Stimulated activated CD4-positive, alpha-beta T cell treated with anti-CD3 and anti-CD28 coated beads, Interleukin-12 subunit alpha, Interleukin-12 subunit beta, amount 100 ng/mL, for 24 hours (primary cell): ENCODE measurements at places on chromosomes 6 and 20.

- no peak for DNase-seq
Observed at GRCh38 chr6:170203212-170203611, 87.7 kb downstream of the DLL1 start.

DNA sequence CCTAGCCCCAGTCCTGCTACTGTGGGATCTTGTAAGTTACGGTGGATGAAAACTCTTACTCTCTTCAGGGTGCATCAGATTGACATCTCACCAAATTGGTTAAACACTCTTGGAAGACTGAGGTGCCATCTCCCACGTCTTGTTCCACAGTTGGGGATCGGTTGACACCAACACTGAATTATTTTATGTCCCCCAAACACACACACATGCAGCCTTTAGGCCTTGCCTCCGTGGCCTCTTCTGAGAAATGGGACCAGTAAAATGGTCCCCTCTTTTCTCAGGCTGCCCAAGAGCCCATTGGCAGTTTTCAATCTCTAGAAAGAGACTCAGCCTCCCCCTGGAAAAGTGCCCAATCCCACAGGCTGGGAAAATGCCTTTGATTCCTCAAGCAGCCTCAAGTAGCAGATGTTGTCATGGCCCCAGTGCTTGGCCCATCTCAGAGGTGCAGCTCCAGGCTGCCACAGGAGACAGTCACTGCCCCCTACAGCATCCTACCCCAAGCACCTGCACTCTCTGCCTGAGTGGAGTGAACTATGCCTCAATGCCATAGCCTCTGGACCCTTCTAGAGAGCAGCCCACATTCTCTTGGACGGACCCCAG, 163.9 kb downstream of the ANKRD60 start:
- no peak for DNase-seq

- no peak for DNase-seq
Observed at GRCh38 chr20:35042268-35042667, 50.3 kb downstream of the TRPC4AP start.

DNA sequence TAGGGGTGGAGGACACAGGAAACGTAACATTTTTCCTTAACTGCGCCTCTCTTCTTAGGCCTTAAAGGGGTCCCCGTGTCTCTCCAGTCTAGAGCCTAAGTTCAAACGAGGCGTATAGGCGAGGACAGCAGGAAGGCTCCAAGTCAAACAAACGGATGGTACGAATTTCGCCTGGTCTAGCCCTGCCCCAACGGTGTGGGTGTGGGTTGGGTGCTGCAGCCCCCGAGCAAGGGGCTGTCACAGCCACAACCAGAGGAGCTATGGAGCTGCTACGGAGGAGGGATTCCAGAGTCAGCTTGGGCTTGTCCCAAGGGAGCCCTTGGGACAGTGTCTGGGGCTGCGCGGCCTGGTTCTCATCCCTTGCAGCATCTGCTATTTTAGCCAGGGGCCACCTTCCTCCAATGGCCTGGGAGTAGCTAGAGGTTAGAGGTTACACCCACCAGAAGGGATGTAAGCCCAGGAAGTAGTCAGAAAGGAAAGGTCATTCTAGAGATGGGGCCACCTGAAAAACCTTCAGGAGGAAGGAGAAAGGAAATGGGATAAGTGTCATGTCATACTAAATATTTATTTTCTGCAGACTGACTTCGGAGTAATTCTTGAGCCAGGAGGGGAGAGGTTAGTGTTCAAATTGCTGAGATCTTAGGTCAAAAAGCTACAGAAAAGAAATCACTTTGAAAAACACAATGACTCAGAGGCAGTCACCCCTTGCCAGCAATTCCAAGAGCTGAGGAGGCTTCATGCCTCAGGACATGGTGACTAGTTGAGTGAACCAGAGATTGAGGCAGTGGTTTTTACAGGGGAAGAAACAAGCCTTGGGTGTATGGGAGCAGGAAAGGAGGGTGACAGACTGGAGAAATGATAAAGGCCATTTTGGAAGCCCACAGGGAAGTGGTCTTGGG, 21.7 kb downstream of the VPS52 start:
- no peak for DNase-seq

GRCh38 chr6:3520281-3521230, 63.7 kb upstream of the SLC22A23 start:
- DNase-seq: no peak

DNA sequence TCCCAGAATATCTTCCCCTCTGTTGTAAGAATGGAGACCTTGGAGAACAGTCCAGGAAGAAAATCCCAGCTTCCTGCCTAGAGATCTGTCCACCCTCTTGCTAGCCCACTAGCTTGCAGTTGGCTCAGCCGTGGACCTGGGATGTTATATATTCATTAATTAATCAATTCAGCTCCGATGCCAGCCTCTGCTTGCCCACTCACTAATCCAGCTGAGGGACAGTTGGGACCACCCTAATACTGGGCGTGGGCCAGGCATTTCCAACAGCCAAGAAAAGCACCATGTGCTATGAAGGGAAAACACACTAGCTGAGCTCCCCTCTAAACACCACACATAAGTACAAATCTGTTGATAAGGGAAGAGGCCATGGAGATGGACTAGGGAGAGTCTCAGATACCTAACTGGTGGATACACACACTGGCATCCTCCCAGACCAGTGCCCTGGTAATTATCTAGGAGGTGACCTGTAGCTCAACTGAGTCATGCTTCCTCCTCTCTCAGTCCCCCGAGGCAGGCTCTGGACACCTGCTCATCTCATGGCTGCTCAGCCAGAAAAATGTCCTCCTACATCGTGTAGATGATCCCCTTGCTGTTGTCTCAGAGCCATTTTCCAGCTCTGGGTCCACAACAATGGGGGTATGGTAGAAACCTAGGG, 78.9 kb downstream of the ANKRD60 start:
- DNase-seq: no peak

- DNase-seq: no peak
Observed at GRCh38 chr6:13413466-13413862, 73.9 kb downstream of the GFOD1 start.

DNA sequence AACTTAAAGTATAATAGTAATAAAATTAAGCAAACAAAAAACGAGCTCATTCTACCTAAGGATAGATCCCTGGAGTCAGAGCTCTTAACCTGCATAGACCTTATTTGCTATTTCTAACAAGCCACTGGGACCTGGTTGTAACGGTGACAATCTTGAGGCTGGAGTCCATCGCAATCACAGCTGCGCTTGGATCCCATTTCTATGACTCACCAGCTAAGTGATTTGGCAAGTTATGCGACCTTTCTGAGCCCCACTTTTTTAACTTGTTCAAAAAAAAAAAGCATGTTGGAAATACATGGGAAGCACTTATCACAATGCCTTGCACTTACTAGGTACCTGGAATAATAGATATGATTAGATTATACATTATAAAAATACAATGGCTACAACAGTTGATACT, 389.5 kb upstream of the CDH4 start:
- no peak for DNase-seq

DNA sequence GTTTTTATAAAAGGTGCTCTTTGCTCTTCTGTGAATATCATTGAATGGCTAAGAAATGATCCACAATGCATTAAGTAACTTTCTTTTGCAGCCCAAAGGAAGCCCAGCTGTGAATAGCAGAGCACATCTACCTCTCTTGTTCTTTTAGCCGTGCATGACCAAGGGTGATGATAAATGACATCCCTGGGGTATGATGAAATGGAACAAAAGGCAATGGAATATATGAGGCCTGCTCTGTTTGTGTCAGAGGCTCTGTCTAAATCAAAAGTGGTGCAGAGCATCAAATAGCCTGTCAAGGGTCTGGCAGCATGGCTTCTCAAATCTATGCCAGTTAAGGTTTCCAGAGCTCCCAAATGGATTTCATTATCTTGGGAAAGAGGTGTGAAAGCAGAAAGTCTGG, 362.6 kb upstream of the RNF217 start:
- DNase-seq: no peak

DNA sequence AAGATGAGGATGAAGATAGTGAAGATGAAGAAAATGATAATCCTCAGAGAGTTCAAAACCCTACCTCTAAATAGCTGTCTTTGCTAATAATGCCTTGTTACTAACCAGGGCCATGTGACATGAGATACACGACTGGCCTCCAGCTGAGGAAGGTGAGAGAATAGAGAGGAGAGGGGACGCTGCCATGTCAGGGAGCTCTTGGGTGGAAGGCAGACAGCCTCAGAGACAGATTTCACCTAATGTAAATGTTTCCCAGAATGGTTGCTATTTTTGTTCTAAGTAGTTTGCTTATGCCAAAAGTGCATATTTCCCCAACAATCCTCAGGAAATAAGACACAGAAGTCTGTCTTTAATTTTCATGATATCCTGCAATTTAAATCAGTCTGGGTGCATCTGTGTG, 138.4 kb downstream of the ELOVL4 start:
- DNase-seq: no peak

DNA sequence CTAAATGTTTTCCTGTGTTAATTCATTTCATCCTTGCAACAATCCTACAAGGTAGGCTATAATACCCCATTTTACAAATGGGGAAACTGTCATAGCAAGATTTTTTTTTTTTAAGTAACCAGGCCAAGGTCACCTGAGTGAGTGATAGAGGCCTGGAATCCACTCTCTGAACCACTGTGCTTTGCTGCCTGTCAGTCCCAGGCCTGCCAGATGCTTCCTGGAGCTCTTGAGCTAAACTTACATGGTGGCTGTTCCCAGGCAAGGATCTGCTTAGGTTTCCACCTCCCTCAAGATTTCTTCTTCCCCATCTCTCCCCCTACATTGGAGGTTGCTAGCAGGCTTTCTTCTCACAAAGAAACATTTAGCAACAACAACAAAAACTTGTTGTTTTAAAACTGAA, 32.7 kb upstream of the RNF8 start:
- DNase-seq: no peak

GRCh38 chr20:51265361-51265760, 242.5 kb upstream of the KCNG1 start:
- no peak for DNase-seq
